ENCODE measurements at places on chromosomes 4 and X. TPM values are rescaled to one million over a fixed set of nuclear protein-coding genes. Genes with fewer than 3 reads are reported as not detected.

The ZNF182 gene
- polyA plus RNA-seq, result 1.1 TPM

The CCSER1 gene
- 0.16 TPM for polyA plus RNA-seq

The CEP44 gene
- polyA plus RNA-seq, result 3.2 TPM

The PDE5A gene
- 1.4 TPM for polyA plus RNA-seq

The SPATA18 gene
- polyA plus RNA-seq, result 2.0 TPM

All from foreskin keratinocyte (primary cell).